HT-29 (cell line): ENCODE measurements at places on chromosomes 12 and 14. TPM values are rescaled to one million over a fixed set of nuclear protein-coding genes. Genes with fewer than 3 reads are reported as not detected.

DNA sequence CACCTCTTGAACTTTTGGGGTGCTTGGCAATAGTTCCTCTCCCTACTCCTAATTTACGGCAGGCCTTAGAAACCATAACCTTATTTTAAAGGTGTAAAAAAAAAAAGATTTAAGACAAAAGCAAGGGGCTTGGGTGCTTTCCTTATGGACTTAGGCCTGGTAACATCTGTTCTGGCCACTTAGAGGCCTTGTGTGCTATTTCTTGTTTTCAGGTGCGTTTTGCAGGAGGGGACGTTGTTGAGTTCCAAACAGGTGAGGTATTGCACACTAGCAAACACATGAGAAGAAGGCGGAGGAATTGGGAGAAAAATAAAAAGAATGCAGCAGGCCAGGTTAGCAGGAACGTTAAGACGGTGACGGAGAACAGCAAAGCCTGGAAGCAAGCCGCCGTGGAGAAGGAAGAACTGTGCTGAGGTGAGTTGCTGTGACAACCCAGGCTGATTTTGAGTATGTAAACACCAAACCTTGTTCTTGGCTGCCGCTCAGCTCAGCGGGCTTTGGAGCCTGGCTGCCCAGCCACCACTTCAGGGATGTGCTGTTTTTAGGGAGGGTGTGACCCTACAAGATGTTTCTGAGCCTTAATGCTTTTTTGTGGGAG lies 17.3 kb downstream of the EMG1 start:
- no peak for DNase-seq

DNA sequence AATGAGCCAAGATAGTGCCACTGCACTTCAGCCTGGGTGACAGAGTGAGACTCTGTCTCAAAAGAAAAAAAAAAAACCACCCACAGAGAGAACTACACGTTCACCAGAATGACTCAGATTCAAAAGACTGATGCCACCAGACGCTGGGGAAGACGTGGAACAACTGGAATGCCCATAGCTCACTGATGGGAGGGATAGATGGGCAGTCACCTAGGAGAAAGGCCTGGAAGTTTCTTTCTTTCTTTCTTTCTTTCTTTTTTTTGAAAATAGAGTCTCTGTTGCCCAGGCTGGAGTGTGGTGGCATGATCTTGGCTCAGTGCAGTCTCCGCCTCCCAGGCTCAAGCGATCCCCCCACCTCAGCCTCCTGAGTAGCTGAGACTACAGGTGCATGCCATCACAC lies 10.0 kb upstream of the KLC1 start:
- DNase-seq, result no peak

- DNase-seq, result peak; percentile 58
These were observed 5.8 kb downstream of the MARK3 start for GRCh38 chr14:103391048-103391447.

DNA sequence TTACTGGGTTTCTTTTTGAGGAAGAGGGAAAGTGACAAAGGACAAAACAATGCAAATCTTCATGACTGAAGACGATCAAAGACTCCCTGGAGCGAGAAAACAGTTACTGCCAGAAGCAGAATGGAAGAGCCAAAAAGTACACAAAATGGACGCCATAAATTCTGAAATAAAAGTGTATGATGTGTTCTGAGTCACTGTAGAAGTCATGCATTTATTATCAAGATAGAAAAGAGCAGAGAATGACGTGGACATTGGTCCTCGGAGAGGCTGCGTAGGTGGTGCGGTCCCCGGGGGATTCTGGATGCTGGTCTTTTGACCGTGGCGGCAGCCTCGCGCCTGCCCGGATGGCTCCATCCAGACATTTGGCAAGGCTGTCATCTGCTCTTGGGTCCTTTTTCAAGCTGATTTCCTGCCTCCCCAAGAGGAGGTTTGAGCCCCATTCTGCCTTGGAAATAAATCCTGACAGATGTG lies 52.8 kb downstream of the C14orf132 start:
- DNase-seq, result no peak

DNA sequence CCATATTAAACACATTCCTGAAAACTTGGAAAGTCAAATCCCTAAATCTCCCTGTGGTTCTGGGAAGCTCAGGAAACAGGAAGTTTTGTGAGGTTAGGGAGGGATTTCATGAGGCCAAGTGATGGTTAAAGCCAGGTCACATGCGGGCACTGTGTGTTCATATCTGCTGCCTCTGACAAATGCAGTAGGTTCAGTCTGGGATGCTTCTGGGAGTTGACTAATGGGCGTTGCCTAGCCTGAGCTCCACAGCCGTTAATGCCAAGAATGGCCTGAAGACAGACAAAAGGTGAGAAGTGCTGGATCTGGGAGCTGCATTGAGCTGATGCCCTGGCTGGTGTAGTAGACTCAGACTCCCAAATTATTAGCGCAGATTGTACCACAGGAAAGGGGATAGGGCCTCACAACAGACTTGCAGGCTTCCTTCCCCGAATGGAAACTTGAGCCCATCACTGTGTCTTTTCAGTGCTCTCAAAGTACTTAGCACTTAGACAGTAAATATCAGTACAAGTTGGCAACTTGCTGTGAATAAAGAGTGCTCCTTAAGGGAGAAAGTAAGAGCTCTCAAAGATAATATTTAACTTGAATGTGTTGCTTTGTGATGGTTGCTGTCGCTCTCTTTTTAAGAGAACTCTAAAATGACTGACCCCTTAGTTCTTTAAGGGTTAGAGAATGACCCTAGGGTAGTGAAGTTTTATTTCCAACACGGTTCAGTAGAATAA lies 17.3 kb downstream of the GSG1 start:
- DNase-seq, result no peak

DNA sequence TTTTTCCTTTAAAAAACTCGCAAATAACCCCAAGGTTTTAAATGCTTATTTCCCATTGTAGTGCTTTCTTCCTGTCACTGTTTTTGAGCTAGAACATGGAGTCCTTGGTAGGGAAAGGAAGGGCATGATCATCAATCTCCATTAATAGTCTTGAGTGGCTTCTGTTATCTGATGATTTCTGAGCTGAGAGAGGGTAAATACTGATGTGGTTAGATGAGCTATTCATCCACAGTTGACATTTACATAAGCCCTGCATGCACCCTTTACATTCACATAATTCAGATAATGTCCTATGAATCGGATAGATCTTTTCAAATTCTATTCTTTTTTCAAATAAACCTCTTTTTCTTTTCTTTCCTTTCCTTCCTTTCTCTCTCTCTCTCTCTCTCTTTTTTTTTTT lies 81.4 kb downstream of the NTN4 start:
- DNase-seq, result no peak

Gene RAD51B
- 3.9 and 5.9 TPM in 2 replicates for total RNA-seq

Gene CLEC4C
- total RNA-seq, result not detected in 2 replicates

Gene CCDC177
- not detected in 2 replicates for total RNA-seq

Gene TMEM119
- not detected in 2 replicates for total RNA-seq

Gene TPH2
- total RNA-seq, result not detected in 2 replicates

Gene LRRK2
- not detected in 2 replicates for total RNA-seq

Gene KRT72
- total RNA-seq, result not detected in 2 replicates
